Stimulated activated CD8-positive, alpha-beta memory T cell treated with anti-CD3 and anti-CD28 coated beads, Interleukin-4, amount 100 ng/mL, for 4 hours (primary cell): ENCODE measurements at places on chromosomes 1 and 21.
A peak's percentile ranks its signal among the peaks of the same experiment; 100 is the strongest.

DNA sequence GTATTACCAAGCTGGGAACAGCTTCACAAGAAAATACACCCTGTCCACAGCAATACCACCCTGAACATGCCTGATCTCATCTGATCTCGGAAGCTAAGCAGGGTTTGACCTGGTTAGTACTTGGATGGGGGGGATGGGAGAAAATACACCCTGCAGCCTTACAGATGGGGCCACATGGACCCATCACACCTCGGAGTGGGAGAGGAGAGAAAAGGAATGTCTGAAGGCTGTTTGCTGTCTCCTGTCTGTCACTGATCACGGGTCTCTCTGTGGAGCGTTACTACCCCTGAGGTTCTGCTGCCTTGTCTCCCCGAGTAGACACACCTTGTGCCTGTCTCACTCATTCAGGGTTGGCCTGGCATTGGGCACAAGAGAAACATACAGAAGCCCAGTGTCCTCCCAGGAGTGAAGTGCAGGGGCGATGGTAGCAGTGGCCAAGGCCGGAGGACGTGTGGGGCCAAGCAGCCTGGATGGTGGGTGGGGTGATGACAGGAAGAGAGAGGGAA, 48.0 kb downstream of the TEX35 start:
- no peak for DNase-seq

- no peak for DNase-seq
These were observed 100.7 kb upstream of the SPATA6 start for GRCh38 chr1:48572646-48573258.

GRCh38 chr1:157137408-157138219, 581 bp downstream of the ETV3 start:
- no peak for DNase-seq

GRCh38 chr1:71774705-71775104, 507.6 kb downstream of the NEGR1 start:
- no peak for DNase-seq

GRCh38 chr1:54567961-54568360, 19.9 kb downstream of the ACOT11 start:
- DNase-seq = no peak

GRCh38 chr1:109252167-109252892, 3.0 kb downstream of the CELSR2 start:
- no peak for DNase-seq

DNA sequence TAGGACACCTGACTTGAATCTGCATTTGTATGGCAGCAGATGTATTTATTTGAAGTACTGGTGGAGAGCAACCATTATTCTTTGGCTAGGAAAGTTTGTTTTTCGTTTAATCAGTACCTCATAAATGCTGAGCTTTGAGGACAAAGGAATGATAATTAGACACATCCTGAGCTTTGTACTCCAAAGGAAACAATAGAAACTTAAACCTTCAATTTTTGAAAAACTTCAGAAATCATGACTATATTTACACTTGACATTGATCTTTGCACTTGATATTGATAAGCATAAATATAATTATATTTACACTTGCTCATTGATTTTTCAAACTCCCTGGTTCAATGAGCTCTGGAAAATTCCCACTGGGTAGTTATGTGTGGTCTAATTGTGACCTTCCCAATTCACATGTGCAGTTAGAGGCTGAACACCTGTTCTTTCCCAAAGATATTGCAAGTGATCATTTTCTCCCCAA, 10.7 kb downstream of the PATJ start:
- no peak for DNase-seq

DNA sequence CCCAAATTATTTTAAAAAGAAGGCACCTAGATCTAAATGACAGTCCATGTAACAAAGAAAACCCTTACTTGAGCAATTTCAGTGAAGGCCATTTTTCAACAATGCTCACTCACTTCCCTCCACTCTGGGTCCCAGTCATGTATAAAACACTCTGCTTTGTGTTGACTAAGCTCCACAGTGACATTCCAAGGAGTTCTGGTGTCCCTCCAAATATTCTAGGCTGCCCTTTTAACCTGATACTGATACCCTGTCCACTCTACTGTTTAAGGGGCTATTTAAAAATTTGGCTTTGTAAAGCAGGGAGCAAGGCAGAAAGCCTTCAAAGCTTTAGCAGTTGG, 73.6 kb downstream of the GNG12 start:
- DNase-seq = no peak

DNA sequence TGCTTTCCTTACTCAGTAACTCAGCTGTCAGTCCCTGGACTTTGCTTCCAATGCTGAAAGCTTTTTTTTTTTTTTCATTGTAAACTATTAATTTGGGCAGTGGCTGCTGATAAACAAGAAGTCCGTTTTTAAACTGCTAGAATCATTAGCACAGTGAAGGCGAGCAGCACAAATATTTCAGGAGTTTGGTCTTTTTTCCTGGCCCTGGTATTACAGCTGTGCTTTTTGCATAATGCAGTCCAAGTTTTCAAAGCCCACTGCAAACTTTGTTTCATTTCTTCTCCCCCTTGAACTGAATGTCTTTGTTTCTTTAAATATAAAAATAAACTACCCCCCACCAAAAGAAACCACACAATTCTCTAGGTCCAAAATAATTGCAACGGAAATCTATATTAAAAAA, 6.6 kb downstream of the GLIS1 start:
- no peak for DNase-seq

- no peak for DNase-seq
These were observed 157.8 kb upstream of the VAMP3 start for GRCh38 chr1:7613106-7613850.

- DNase-seq = no peak
These were observed 407 bp downstream of the IGSF3 start for GRCh38 chr1:116667078-116667574.

DNA sequence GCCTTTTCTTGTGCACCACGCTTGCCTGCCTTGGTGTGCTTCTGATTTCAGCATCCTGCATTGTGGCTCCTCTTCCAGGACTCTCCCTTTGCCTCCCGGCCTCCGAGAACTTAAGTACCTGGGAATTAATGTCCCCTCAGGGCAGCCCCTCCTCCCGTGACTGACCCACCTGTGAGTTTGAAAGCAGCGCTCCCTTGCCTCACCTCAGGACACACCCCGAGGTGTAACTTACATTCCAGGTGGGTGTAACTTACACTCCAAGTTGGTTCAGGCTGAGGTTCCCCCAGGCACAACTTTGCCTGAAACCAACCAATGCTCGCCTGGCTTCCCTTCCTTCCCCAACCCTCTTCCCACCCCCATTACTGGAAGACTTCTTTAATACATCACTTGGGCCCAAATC, 161.4 kb downstream of the KAZN start:
- no peak for DNase-seq

DNA sequence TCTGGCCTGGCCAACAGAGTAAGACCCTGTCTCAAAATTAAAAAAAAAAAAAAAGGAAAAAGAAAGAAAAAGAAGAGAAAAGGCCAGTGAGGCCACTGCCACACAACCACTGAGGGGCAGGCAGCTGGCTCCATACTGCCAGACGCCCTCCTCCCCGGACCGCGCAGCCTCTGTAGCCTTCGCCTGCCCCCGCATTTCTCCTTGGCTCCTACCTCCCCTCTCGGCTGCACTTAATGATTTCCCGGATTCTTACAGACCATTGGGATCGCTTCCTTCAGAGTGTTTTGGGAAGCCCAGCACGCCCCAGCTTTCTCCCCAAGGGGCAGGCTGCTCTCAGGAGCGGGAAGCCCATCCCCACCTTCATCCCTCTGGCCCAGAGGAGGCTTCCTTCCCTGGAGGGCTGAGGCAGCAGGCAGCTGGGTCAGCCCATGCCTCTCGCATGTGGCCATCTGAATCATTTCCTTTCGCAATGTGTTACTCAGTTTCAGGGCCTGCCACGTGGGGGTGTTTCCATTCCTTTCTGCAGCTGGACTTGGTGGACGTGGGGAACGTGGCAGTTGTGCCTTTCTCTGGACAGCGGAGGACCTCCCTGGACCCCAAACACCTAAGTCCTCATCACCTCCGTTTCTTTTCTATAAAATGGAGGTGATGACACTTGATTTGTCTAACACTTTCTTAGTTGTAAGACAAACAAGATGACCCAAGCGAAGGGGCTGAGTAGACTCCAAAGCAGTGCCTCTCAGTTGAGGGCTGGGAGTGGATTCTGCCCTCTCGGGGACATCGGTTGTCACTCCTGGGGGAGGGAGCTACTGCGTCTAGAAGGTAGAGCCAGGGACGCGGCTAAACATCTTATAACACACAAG, 2.3 kb downstream of the SLC2A5 start:
- no peak for DNase-seq

GRCh38 chr1:211737115-211738035, 62.0 kb upstream of the NEK2 start:
- no peak for DNase-seq

GRCh38 chr21:29538115-29538514, 239.4 kb downstream of the BACH1 start:
- DNase-seq = no peak

DNA sequence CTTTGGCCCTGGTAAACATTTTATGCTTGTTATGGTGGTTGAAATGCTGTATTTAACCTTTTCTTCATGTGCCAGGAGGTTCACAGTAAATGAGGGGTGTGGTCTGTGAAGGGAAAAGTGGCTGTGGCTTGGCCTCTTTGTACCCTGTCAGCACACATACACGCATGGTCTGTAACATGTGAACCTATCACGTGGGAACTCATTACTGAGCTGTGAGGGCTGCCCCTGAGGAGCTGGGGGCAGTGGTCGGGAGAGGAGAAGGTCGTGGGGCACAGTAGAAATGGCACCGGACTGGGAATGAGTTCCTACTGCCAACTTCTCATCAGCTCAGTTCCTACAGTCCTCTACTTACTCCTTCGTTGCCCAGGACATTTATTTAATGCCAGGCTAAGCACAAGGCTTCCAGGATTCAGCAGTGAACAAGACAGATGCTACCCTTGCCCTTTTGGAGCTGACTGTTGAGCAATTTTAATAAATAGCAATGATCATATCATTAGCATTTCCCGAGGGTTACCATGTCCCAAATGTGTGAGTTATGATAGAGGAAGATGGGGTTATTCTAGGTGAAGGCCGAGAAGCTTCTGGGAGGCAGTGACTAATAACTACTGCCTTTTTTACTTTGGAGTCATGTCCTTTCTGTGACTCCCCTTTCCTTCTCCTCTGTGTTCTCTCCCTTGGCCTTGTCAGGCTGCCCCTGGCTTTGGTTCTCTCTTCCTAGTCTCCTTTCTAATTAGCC, 38.8 kb downstream of the DDR2 start:
- no peak for DNase-seq

DNA sequence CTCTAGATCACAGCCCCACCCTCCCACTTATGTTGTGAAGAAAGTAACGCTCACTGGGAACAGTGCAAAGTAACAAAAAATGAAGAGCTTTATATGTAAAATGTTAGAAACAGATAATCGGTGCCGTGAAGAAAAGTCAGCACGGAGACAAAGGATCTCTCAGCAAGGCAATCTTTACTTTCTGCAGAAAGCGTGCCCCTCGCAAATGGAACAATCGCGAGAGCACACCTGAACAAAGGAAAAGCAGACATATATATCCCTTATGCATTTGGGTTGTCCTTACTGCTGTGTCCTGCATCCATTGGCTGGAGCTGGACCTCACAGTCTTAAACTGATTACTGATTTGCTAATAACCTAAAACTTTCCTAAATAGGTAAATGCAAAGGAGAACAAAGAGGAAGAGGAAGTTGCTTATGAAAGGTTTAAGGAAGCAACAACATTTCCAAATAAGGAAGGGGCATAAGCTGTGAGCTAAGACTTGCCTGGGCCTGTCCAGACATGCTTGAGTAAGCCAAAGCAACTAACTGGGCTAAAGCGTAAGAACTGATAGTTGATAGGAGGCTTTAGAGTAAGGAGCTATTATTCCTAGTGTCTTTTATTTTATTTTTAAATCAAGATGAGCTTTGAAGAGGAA, 89.7 kb downstream of the GTF2B start:
- no peak for DNase-seq

DNA sequence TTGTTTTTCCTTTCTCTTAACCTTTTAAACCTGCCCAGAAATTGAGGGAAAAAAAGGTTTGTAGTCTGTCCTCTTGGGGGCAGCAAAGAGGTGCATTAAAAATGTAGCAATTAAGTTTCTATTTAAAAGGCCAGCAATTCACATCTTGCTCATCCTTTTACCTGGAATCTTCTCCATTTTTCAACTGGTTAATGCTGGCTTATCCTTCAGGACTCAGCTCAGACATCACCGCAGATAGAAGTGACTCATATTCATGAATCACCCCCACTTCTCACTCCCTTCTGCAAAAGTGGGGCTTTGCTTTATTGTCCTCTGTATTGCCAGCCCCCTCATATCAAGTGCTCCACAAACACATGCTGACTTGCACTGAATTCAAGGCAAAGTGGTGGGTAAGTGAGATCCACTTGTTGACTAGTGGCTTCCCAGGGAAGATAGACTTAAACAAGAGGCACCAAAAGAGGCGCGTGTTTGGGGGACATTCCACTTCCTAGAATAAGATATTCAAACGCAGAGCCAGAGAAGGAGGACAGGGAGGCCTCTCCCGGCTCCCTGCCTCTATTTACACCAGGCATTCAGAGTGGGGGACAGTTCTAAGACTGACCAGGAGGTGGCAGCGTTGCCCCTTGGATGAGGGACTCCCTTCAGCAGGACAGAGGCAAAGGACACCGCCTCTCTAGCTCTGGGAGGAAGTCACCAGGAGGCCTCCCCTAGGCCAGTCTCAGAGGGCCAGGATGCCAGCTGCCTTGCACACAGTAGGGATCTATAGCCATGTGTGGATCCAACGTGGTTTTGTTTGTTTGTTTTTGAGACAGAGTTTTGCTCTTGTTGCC, 23.2 kb upstream of the ZNF648 start:
- peak; percentile 12 for DNase-seq

DNA sequence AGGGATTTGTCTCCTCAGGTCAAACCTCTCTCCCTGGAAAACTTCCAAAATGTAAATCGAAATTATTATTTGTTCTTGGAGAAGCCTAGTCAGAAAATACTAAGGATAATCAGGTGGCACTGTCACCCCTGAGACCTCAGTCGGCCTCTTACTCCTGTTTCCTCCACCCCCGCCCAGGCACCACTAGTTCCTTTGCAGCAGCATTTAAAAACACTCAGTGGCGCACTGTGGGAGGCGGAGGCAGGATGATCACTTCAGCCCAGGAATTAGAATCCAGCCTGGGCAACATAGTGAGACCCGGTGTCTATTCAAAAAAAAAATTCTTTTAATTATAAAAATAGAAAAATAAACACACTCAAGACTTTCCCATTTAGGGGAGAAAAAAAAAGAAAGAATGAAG, 18.0 kb upstream of the IFNAR2 start:
- no peak for DNase-seq
